NCI-H2081 treated with DMSO at 0.1 percent for 48 hours (cell line): ENCODE measurements at places on chromosomes 12 and 14.

DNA sequence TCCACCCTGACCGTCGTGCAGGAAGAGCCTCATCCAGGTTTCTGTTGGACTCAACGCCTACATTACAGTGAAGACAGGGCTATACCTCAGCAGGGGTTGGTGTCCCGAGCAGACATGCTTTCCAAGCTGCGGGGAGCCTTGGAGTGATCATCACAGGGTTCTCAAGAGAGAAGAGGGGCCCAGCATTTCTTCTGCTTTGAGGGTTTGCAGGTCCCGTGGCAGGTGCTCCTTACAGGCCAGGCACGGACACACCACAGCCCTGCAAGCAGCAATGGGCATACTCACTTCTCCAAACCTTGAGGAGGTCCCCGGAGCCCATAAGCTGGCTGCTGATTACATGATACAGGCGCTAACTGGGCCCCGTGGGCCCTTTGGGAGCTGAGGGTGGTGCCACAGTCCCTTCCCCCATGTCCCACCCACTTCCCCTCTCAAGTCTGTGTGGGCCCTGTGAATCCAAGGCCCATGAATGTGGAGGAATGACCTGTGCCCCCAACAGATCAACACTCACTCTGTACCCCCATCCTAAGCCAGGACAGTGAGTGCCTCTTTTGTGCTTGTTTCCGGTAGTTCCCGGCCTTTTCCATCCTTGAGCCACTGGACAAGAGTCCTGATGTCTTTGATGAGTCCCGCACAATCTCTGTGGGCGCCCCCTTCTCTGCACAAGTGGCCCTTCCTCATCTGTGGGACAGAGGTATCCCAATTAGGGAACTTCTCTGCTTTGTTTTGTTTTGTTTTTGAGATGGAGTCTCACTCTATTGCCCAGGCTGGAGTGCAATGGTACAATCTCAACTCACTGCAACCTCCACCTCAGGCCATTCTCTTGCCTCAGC is 1.1 kb downstream of the AQP2 start:
- no peak for DNase-seq

- DNase-seq: no peak
These were observed 35.1 kb upstream of the KLHDC2 start for GRCh38 chr14:49732896-49733295.

GRCh38 chr14:104264495-104265265 is 126.3 kb downstream of the KIF26A start:
- no peak for DNase-seq

DNA sequence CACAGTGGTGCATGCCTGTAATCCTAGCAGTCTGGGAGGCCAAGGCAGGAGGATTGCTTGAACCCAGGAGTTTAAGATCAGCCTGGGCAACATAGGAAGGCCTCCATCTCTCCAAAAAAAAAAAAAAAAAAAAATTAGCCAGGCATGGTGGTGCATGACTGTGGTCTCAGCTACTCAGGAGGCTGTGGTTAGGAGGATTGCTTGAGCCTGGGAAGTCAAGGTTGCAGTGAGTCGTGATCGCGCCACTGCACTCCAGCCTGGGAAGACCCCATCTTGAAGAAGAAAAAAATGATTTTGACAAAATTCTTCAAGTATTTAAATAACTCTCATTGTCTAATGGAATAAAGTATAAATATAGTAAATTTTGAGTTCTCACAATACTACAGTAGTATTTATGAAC is 219.2 kb upstream of the SSTR1 start:
- no peak for DNase-seq

- DNase-seq: no peak
These were observed 40.2 kb downstream of the ETV6 start for GRCh38 chr12:11689591-11690186.

- peak; percentile 44 for DNase-seq
These were observed at the start of gene COCH for GRCh38 chr14:30874120-30874998. Gene COCH, plus strand, starts transcription at chr14:30874559. Its CDS starts 380 bp downstream, at chr14:30874939.

GRCh38 chr14:93989939-93990338 is 7.2 kb upstream of the CCDC197 start:
- DNase-seq: no peak

DNA sequence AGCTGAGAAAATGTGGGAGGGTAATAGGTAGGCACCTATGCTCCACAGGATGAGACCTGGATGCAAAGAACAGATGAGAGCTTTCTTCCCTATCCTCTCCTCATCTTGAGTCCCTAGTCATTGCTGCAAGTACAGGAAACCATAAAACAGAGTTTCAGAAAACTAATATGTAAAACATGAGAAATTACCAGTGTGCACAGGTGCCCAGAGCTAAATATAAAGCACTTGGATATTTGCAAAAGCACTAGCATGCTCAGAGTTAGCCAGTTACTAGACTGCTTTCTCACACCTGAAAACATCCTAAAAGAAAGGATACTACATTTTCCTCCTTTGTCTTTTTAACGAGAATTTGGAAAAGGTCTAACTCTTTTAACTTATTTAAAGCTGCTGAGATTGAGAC is 324.3 kb downstream of the DAD1 start:
- no peak for DNase-seq

DNA sequence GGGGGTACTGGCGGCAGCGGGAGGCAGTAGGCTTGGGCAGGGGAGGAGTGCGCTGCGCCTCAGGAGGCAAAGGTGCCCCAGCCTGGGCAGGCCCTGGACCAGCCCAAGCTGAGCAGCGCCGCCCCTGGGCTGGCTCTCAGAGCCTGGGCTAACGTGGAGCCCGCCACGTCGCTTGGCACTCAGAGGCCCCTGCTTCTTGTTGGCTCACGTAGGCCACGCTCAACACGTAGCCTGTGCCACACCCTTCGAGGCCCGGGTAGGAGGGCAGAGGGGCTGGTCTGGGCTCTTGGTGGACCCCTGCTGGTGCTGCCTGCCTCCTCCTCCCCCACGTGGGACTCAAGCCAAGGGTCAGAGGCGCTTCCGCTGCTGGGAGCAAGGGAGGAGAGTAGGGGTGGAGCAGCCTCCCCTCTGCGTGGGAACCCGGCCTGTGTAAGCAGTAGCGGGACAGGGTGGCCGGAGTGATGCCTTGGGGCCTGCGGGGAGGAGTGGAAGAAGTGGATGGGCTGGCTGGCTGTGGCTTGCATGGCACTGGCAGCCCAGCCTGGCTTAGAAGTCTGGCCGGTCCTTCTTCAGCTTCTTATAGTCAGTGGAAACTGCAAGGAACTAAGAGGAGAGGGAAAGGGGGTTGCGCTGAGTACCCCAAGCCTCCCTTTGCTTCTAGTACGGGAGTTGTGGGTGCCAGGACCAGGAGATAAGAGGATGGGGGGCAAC is 5.7 kb downstream of the SHMT2 start:
- no peak for DNase-seq
